ENCODE measurements at places on chromosomes 2 and 18. TPM values are rescaled to one million over a fixed set of nuclear protein-coding genes. Genes with fewer than 3 reads are reported as not detected.

ALKAL2 gene
- 4.3 TPM for total RNA-seq

IL1F10 gene
- not detected for total RNA-seq

DNA sequence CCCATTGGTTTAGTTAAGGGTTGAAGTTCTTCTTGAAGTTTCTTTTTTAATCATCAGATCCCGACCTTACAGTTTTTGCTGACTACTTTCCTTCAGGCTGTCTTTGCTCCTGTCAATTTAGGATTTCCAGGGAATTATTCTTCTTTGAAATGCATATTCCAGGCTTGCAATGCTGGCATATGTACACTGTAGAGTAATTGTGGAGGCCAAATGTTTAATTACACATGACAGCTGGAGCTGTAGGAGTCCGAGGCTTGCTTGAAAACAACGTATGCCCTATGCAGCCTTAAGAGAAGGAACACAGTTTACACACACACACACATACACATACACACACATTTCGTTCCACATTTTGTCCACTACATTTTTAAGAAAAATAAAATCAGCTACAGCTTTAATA is 602.3 kb downstream of the TMEM182 start:
- no peak for DNase-seq

DNA sequence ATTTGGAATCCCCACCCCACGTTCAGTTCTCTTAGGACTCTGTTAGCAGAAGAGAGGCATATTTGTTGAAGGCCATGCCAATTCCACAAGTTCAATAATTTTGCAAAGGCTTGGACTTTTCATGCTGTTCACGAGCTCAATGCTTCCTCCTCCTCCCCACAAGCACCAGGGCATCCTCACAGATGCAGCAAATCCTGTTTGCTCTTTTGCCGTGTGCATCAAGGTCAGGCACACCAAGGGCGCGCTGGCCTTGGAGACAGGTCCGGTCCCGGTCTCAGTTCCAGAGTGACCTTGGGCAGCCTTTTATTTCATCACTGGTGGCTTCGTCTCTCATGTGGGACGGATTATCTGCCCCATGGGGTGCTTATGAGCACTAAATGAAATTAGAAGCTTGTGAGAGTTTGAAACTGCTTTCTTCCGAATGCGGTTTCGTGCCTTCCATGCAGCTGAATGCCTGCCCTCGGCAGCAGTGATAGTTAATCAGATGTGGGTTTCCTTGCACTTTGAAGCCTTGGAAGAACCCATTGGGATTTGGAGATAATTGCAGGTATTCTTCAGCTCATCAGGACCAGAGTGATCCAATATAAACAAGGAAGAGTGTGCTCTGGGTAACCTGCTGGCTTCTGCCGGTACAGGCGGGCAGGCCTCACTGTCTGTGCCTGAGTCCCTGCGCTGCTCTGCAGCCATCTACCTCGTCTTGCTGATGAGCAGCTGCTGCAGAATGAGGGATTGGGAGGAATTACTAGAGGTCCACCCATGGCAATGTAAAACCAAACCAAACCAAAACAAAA is 140.8 kb downstream of the SH3BP4 start:
- DNase-seq = no peak

DNA sequence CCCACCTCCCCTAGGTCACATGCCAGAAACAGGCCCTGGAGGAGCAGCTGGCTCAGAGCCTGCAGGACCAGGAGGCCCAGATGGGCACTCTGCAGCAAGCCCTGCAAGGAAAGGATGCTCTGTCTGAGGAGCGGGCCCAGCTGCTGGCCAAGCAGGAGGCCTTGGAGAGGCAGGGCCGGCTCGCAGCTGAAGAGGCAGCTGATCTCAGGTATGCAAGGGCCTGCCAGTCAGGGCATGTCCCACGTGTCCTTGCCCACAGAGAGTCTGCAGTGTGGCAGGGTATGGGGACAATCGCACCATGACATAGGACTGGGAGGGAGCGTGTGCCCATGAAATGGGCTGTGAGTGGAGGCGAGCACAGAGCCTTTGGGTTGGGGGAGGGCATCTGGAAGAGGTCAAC is 39.9 kb downstream of the CROCC2 start:
- peak; percentile 10 for DNase-seq

DNA sequence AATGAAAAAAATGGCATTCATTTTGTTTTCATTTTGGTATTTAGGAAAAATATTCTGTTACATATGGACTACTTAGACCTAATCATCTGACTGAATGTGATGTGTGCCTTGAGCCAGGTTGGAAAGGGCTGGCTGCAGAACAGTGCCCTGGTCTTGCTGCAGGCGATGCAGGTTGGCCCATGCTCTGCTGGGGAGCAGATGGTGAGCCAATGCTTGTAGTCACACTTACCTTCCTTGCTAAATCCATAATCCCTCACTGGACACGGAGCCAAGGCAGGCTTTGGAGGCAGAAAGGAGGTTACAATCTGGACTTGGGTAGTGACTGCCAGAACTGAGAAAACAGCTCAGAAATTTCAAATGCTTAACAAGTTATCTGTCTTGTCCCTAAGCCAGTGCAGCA is 228.7 kb downstream of the ARHGAP15 start:
- peak; percentile 16 for DNase-seq

DNA sequence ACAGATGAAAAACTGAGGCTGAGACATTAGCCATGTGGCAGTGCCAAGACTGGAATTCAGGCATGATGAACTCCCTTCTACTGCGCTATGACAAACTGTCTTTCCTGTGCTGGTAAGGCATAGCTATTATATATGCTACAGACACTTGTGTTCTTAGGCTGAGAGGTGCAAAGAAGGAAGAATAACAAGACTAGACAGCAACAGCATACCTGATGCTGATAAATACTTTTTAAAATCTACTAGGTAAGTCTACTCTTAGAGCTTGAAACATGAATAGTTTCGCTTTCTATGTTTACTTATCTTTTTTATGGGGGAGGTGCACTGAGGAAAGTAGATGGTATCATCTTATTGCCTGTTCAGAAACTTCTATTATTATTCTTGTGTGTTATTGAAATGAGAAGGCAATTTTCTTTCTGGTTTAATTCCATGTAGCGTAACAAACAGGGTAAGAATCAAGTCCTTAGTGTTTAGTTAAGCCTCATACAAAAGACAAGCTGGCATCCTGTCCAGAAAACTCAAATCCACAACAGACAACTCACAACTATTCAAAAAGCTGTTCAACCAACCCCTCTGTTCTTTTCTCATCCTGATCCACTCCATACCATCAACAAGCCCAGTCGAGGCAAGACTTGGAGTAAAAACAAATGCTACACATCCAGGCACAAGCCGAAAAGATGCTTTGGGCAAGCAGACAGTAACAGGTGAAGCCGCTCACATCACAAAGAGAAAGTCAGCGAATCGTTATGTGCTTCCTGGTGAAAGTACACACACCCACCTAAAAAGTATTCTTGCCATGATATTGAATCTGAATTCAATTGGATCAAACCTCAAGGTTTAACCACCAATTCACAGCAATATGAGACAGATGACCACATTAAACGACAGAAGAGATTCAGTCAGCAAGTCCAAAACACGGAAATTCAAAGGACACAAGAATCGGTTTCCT is 1.5 kb downstream of the TTC32 start:
- no peak for DNase-seq

- no peak for DNase-seq
Measured at GRCh38 chr2:228731517-228731916, 539.6 kb downstream of the PID1 start.

CROCC2 gene
- total RNA-seq = not detected

GRCh38 chr2:161943011-161943410 is 131.0 kb downstream of the DPP4 start:
- no peak for DNase-seq

GRCh38 chr2:30492619-30493018 is 45.6 kb downstream of the LCLAT1 start:
- no peak for DNase-seq

GRCh38 chr2:202758128-202758527 is 113.4 kb downstream of the ICA1L start:
- no peak for DNase-seq

ALLC gene
- total RNA-seq = not detected

GRCh38 chr2:80454628-80455027 is 150.1 kb upstream of the LRRTM1 start:
- no peak for DNase-seq

GRCh38 chr2:103268841-103269498 is 507.1 kb downstream of the TMEM182 start:
- no peak for DNase-seq

ADCYAP1 gene
- total RNA-seq = not detected

- DNase-seq = no peak
Measured at GRCh38 chr2:177579486-177580036, 187.0 kb downstream of the AGPS start.

COL6A3 gene
- total RNA-seq = 3.9 TPM

SOCS6 gene
- total RNA-seq = 14.5 TPM

DNA sequence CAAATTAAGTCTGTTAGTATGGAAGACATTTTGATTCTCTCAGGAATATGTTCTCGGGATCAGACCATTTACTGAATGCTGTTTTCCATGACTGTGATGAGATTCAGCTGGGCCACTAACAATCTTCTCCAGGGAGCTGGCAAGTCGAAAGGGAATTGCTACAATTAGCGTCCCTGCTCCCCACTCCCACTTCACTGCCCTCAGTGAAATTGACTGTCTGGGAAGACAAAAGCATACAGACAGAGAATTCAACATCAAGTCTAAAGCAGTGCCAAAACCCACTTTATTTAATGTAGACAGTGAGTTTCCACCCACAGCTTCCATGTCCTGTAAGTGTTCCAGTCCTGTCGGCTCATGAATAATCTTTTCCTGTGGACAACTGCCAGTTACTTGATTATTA is 34.0 kb upstream of the COL3A1 start:
- DNase-seq = no peak

GRCh38 chr2:169362118-169362893 is at the start of gene LRP2:
LRP2 (minus strand) TSS chr2:169362534; CDS start chr2:169362399, 135 bp downstream.
- DNase-seq = peak; percentile 45

DNA sequence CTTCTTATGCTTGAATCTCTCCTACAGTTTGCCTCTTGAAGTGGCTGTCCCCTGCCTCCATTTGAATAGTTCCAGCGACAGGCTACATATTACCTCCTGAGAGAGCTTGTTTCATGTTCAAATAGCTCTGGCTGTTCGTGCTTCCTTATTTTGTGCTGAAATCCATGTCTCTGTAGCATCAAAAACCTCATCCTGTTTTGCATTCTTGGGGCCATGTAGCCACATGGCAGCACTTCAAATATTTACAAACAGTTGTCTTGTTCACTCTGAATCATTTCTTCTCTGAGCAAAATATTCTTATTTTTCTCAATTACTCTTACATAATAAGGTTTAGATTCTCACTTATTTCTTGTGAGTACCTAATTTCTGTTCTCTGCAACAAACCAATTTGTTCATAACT is 1243.1 kb upstream of the NXPH2 start:
- no peak for DNase-seq

- DNase-seq = peak; percentile 62
Measured at GRCh38 chr2:135709992-135710391, 31.7 kb upstream of the UBXN4 start.

DNA sequence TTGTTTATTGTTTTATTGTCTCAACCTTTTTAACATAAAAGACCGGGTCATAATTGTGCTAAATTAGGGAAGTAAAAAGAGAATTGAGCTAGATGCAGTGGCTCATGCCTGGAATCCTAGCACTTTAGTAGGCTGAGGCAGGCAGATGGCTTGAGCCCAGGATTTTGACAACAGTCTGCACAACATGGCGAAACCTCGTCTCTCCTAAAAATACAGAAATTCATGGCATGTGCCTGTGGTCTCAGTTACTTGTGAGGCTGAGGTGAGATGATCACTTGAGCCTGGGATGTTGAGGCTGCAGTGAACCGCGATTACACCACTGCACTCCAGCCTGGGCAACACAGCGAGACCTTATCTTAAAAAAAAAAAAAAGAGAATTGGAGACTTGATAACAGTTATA is 104.2 kb upstream of the TTC27 start:
- DNase-seq = no peak

DNA sequence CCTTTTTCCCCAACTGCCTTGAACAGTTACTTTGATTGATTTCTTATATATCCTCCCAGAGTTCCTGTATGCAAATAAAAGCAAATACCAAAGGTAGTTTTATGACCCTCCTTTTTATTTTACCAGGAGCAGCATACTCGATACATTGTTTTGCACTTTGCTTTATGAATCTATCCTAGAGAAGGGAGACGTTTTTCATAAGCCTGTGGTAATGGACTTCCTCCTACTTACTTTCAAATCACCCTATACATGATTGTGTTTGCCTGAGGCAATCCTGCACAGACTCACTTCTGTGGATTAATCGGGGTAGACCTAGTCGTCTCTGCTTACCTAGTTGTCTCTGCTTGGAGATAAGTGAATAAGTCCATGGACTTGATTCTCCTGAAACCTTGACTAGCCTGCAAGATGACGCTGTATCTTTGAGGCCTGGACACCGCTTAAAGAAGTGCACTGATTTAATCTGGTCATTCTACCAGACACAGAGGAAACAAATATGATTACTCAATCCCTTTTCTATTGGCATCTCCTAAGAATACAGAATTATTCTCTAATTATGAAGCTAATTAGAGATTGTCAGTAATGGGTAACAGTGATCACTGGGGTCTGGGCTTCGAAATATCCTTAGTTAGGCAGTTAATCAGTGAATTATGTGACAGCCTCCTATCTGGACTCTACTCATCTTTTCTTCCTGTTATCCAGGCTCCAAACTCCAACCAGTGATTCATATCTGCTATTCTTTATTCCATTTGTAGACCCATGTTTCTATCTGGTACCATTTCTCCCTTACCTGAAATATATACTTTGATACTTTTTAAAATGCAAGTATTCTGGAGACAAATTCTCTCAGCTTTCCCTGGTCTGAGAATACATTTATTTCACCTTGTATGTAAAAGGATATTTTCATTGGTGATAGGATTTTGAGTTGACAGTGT is 447.4 kb upstream of the TRIB2 start:
- no peak for DNase-seq

- no peak for DNase-seq
Measured at GRCh38 chr2:88334418-88334817, 118.1 kb downstream of the FOXI3 start.

GRCh38 chr2:229728370-229728769 is 14.0 kb upstream of the DNER start:
- DNase-seq = no peak

CAPN14 gene
- total RNA-seq = 0.11 TPM

NEU4 gene
- total RNA-seq = 2.2 TPM

- no peak for DNase-seq
Measured at GRCh38 chr2:138494265-138494966, 7.2 kb upstream of the SPOPL start.

ORC2 gene
- total RNA-seq = 56.0 TPM

DNA sequence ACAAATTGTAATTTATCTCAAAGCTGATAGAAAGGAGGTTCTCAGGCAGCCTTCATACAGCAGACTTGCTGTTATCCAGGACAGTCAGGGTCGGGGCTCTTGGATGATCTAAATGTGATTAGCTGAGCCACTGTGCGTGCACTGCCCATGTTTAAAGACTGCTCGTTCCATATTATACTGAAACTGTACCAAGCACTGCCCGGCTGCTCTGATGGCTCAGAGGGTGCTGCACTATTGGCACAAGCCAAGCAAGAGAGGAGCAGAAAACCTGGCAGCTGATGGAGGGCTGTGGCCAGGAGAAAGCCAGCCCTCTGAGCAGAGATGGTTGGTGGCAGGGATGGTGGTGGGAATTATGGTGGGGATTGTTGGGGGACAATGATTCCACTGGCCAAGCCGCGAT is 63.4 kb downstream of the COL6A3 start:
- no peak for DNase-seq
